WTC11 (cell line): ENCODE measurements at places on chromosomes 7 and 10. TPM values are rescaled to one million over a fixed set of nuclear protein-coding genes. Genes with fewer than 3 reads are reported as not detected.

GRCh38 chr10:31557854-31558253 is 238.8 kb downstream of the ZEB1 start:
- no peak for DNase-seq

DNA sequence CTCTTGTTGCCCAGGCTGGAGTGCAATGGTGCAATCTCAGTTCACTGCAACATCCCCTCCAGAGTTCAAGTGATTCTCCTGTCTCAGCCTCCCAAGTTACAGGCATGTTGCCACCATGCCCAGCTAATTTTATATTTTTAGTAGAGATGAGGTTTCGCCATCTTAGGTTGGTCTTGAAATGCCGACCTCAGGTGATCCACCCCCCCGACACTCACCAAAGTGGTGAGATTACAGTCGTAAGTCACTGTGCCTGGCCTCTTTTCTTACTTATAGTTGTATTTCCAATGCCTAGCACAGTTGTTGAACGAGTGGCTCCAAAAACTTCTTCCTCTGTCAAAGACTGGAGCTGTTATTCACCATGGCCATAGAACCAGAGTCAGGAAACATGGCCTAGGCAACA is 6.7 kb downstream of the RNF216 start:
- no peak for DNase-seq

- no peak for DNase-seq
These were observed 82.7 kb downstream of the GLRX3 start for GRCh38 chr10:130218936-130219335.

DNA sequence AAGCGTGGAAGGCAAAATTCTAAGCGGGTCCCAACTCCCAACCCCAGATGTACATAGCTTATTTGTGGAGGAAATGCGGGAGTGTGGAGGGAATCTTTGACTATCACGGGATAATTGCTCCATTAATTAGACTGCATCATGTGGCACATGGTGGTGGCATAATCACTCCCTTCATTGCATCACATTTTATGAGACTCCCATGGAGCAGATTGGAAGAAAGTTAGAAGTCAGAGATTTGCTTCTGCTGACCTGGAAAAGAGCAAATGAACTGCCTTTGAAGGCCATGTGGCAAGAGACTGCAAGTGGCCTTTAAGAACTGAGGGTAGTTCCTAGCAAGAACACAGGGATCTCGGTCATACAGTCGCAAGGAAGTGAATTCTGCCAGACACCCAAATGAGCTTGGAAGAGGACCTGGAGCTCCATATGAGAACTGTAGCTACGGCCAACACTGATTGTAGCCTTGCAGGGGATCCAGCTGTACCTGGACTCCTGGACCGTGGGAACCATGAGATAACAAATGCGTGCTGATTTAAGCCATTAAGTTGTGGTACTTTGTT is 37.1 kb upstream of the ITGB1 start:
- DNase-seq: no peak

DNA sequence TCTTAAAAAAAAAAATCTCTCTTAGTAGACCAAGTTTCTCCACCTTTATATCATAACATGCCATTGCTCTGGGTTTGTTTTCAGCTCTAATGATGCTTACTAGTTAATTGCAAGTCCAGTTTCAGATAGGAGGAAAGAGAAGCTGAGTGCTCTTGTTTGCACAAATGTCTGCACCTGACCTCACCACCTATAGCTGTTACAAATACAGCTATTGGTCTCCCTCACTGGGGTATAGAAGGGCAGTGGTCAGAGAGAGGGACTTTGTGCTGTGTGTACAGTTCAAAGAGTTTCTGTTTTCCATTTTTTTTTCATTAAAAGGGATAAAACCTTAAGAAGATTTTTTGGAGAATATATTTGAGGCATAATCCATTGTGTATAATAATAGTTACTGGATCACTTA is 52.7 kb downstream of the TAS2R16 start:
- DNase-seq: no peak

DNA sequence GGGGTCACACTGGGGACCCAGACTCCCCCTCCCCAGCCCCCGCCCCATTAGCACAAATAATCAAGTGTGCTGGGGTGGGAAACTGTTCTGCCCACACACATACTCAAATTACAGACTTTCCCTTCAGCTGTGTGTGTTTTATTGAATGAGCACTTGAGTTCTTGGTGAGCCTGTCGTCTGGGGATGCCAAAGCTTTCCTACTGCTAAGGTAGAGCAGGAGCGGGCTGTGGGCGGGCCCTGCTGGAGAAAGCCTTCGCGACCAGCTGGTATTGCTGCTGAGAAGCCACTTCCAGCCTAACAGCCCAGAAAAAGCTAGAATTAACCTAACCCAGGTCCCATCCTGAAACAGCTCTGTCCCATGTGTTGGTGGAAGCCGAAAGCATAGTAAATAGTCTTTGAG is 87.0 kb upstream of the KMT2E start:
- DNase-seq: peak; percentile 44

DNA sequence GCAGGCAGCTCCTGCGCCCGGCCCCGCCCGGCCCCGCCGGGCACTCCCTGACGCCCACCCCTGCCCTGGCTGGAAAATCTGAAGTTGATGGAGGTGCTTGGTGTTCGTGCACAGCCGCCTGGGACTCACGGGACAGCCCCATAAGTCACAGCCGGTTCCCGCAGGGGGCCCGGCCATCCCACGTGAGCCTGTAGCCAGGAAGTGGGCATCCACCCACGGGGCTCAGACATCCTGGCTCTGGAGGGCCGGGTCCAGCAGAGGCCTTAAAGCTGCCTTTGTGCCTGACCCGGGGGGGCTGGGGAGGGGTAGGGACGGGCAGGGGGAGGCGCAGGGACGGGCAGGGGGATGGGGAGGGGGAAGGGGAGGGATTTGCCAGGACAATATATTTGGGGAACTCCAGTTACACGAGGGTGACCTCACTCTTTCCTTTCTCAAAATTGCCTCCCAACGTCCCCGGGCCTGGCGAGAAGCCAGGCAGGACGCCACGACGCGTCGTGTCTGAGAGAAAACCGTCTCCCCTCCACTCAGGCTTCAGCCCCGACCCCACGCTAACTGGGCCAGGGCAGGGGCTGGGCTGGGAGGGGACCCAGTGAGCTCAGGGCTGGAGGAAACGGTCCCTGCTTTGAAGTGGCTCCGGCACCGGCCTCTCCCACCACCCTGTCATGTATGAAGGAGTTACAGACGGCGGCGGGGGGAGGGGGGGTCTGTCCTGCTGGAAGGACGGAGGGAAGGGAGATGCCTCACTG is 82.1 kb upstream of the PDGFA start:
- DNase-seq: no peak

GRCh38 chr10:96410296-96410695 is 51.5 kb upstream of the OPALIN start:
- no peak for DNase-seq

DNA sequence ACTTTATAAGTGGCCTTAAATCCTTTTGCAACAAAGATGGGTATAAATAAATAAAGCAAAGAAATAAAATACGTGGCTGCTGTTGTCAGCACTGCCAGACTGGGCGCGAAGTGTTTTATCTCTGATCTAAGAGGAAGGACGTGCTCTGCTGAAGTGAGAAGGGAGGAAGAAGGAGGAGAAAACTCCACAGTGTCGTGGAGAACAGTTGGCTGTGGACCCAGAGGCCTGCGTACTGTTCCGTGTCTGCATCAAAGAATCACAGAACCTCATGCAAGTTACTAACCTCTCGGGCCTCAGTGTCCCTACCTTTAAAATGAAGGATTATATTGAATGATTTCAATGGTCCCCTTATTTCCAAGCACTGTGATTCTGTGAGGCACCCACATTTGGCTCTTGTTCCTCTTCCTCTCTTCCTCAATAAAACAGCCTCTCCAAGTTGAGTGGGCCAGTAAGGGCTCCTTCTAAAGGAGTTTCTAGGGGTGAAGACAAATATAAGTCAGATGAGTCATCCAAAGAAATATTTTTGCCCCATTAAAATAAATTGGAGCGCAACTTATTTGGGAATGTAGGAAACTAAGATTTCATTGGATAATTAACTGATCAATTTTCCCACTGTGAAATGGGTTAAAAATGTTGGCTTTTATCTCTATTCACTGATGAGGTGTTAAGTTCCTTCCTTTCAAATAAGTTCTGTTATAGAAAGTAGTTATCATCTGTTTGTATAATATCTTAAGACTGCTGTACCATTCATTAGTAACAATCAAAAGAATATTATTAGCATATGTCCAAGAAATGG is 126.9 kb upstream of the EFCAB10 start:
- no peak for DNase-seq

DNA sequence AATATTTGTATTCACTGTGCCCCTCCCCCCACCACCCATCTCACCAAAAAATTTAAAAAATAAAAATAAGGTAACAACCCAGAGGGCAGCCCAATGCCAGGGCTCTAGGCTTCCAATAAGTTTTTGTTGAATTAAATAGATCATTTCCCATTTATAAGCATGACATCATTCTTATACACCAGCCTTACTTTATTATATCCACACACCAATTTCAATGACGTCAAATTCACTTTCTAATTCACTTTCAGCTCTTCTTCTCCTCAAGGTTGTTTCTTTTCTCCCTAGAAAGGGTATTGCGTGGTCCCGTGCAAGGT is 1.2 kb upstream of the DKK1 start:
- no peak for DNase-seq

DNA sequence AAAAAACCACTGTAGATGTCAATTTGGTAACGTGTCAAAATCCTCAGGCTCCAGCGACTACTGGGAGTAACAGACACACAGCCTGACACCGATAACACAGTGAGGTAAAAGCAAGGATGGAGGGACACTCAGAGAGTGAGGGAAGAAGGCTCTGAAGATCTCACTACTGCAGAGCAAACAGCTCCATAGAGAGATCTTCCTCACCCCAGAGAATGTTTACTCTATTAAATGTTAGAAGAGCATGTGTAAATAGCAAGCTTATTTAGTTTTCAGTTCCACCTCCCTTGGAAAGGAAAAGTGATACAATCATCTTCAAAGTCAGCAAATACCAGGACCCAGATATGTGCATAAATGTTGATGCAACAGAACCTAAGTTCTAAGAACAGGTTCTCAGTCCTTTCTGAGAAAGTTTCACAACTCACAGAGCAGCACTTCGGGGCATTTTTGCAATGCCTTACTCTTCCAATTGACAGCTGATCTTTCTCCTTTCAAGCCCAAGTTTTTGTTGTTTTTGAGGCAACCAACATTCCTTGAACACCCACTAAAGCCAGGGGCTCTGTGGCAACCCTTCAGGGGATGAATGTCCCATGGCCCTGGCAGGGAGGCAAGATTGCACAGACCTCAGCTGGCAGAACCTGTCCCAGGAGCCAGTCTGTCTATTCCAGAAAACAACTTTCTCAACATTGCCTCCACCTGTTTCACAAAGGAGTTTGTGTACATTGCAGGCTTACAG is 177.4 kb downstream of the SFMBT2 start:
- no peak for DNase-seq

GRCh38 chr7:207418-208129 is 15.2 kb downstream of the FAM20C start:
- DNase-seq: peak; percentile 48

GRCh38 chr10:99450624-99451498 is 20.4 kb upstream of the GOT1 start:
- DNase-seq: no peak

- DNase-seq: no peak
These were observed 31.4 kb upstream of the PDCD4 start for GRCh38 chr10:110840225-110840922.

DNA sequence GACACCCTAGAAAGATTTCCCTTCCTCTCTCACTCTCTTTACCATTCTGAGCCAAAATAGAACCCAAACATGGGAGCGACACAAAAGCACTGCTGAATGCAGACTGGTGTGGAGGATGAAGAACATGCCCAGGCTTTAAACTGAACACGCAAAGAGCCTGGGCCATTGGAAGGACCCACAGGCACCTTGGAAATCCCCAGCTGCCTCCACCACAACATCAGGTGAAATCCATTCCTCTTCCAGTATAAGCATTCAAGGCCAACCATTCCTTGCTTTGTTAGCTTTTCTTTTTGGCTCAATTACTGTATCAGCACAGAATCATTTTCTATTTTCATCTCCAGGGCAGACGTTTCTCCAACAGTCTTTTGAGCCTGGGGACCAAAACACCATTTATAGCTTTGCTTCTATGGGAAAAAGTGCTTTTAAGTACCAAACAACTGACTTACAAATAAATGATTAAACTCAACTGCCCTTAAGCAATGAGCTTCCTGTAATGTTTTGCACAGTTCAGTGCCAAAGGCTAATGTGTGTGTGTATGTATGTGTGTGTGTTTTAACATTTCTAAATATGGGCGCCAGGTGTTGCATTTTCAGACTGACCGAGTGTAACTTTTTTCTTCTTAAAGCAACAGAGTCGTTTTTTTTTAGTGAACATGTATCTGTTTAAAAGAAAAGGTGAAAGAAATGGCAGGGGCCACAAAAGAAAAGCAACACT is 16.2 kb upstream of the BLNK start:
- DNase-seq: no peak

DNA sequence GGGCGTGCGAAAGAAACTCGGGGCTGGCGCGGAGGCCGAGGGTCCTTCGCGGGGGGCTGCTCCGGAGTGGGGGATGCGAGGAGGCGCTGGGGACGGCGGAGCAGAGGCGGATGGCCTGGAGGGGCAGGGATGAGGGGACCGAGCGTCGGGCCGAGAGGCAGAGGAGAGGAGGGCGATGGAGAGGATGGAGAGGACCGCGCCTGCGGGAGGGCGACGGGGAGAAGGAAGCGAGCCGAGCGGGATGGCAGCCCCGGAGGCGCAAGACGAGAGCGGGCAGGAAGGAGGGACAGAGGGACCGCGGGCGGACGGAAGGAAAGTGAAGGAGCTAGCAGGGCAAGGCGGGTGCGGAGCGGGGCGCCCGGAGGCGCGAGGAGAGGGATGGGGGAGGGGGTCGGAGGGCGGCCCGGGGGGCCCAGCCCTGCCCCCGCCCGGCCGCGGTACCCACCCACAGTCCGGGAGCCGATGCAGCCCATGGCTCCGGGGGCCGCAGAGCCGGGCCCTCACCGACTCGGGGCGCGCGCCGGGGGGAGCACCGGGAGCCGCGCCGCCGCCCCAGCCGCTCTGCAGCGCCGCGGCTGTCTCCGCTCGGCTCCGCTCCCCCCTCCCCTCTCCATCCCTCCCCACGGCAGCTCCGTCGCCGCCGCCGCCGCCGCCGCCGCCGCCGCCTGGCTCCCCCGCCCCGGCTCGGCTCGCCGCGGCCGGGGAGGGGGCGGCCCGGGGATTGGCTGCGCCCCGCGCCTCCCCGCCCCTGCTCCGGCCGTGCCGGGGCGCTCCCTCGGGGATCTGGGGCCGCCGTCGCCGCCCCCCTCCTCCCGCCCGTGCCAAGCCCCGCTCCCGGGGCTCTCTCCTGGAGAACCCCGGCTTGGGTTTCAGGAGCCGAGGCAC is at the start of gene FAM131B:
TSS of gene FAM131B (minus strand) at position 583 of the 885 bp plus-strand sequence. CDS start at position 473, 110 bp downstream.
- DNase-seq: peak; percentile 50

- no peak for DNase-seq
These were observed 9.5 kb upstream of the REPIN1 start for GRCh38 chr7:150358988-150359621.

GRCh38 chr10:131933016-131933695 is 32.3 kb downstream of the PPP2R2D start:
- no peak for DNase-seq

- DNase-seq: no peak
These were observed 95.9 kb downstream of the CUBN start for GRCh38 chr10:17033529-17034260.

The STEAP1B gene
- 5.4 to 6.3 TPM (median 5.5 TPM) in 3 replicates for total RNA-seq

The GPR22 gene
- total RNA-seq: not detected in 3 replicates

The GIMAP6 gene
- 0.13 to 0.18 TPM (median 0.14 TPM) in 3 replicates for total RNA-seq

The TCERG1L gene
- 1.5 to 2.1 TPM (median 1.5 TPM) in 3 replicates for total RNA-seq

The TPK1 gene
- total RNA-seq: 2.7 to 3.6 TPM (median 2.7 TPM) in 3 replicates

The NACAD gene
- 5.5 to 6.0 TPM (median 5.7 TPM) in 3 replicates for total RNA-seq

The AEBP1 gene
- 50.8 to 55.5 TPM (median 52.4 TPM) in 3 replicates for total RNA-seq

The WAPL gene
- total RNA-seq: 41.7 to 48.0 TPM (median 41.8 TPM) in 3 replicates

The NEUROD6 gene
- not detected in 3 replicates for total RNA-seq

The HABP2 gene
- total RNA-seq: 0.09 to 0.18 TPM (median 0.09 TPM) in 3 replicates

The DRGX gene
- not detected in 3 replicates for total RNA-seq

The RBAK gene
- total RNA-seq: 13.5 to 14.5 TPM (median 14.2 TPM) in 3 replicates

The SUV39H2 gene
- total RNA-seq: 36.4 to 41.4 TPM (median 39.9 TPM) in 3 replicates
